ENCODE measurements at places on chromosomes 11 and 22. TPM values are rescaled to one million over a fixed set of nuclear protein-coding genes. Genes with fewer than 3 reads are reported as not detected.
A peak's percentile ranks its signal among the peaks of the same experiment; 100 is the strongest.

DNA sequence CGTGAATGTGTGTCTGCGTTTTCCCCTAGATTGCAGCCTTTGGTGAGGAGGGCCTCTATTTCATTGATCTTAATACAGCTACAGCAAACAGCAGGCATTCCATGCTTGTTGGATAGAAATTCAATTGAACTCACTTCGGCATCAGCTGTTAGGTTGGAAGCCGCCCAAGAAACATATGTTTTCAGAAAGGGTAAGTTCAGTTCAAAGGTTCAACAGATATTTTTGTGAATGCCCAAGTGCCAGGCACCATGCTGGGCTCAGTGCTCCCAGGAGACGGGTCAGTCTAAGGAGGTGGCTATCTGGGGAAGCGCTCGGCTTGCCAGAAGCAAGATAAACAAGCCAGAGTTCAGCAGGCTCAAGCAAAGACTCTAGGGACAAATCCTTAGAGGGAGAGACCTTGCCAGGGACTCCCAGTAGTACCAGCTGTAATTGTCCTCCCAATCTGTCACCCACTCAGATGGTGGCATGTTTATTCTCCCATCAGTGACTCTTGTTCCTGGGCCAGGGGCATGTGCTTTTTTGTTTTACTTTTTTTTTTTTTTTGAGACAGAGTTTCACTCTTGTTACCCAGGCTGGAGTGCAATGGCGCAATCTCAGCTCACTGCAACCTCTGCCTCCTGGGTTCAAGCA, 64.5 kb upstream of the LARGE1 start:
- no peaks in the 10 kb centered on the region for H3K4me1 ChIP-seq
- H3K4me3 ChIP-seq = no peak overlapping the region
- no peak overlapping the region for H3K27ac ChIP-seq
- no peaks in the 10 kb centered on the region for H3K36me3 ChIP-seq

- peaks cover 15% of the 10 kb centered on the region for H3K36me3 ChIP-seq
- H3K4me1 ChIP-seq = peaks cover 17% of the 10 kb centered on the region
- DNase-seq = no peak
- no peak overlapping the region for H3K27ac ChIP-seq
Observed at GRCh38 chr11:10095412-10096208, 198.4 kb downstream of the SBF2 start.

DNA sequence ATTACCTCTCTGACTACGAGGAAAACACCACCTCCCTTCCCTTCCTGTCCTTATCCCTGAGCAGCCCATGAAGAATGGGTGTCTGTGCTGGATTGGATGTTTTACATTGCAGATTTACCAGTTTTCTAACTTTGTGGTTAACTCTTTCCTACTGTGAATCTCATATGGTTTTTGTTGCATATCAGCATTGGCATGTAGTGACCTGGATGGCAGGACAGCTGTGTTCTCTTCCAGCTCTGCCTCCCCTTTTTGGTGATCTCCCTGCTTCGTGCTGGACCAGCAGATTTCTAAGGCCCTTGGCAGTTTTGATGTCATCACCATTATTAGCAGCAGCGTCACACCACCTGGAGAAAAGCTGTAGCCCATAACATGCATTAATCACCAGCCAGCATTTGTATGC, 26.7 kb downstream of the OR6Q1 start:
- no peaks in the 10 kb centered on the region for H3K4me1 ChIP-seq
- no peak for DNase-seq
- no peak overlapping the region for H3K4me3 ChIP-seq
- peaks cover 2% of the 10 kb centered on the region for H3K27me3 ChIP-seq

DNA sequence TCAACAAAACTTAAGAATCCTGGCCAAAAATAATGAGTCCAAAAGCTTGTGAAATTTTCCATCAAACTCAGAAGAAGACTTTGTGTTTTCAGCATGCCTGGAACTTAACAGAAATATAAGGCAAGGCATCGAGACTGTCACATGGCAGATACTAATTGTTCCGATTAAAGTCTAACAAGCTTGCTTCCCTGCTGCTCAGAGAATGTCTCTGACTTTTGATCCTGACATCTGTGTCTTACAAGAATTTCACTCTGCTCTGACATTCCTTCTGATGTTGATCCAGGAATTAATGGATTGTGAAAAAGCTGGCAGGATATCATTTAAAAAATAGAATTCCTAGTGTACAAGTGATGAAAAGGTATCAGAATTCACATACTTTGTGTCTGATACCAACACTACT, 170.2 kb downstream of the DCDC1 start:
- H3K27me3 ChIP-seq = peaks cover 10% of the 10 kb centered on the region
- no peaks in the 10 kb centered on the region for H3K4me1 ChIP-seq
- no peak overlapping the region for H3K4me3 ChIP-seq

DNA sequence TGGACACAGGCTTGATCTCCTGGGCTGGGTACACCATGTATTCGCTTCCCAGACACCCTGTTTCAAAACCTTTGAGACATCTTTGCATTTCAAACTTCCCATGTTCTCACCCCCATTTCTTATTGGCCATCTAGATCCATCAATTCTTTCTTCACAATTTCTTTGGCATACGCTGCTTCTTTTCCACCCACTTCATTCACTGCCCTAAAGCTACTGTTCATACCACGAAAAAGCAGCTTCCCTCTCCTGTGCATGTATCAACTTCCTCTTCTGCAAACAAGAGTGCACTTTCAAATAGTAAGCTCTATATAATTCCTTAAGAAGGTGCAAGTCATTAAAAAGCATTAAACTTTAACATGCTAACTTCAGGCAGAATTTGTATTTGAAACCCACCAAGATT, 21.4 kb downstream of the UVRAG start:
- H3K36me3 ChIP-seq = peaks cover 28% of the 10 kb centered on the region
- H3K27me3 ChIP-seq = no peaks in the 10 kb centered on the region
- H3K4me1 ChIP-seq = peaks cover 35% of the 10 kb centered on the region
- H3K4me3 ChIP-seq = no peak overlapping the region
- peak overlapping the region; percentile 17 for H3K27ac ChIP-seq

DNA sequence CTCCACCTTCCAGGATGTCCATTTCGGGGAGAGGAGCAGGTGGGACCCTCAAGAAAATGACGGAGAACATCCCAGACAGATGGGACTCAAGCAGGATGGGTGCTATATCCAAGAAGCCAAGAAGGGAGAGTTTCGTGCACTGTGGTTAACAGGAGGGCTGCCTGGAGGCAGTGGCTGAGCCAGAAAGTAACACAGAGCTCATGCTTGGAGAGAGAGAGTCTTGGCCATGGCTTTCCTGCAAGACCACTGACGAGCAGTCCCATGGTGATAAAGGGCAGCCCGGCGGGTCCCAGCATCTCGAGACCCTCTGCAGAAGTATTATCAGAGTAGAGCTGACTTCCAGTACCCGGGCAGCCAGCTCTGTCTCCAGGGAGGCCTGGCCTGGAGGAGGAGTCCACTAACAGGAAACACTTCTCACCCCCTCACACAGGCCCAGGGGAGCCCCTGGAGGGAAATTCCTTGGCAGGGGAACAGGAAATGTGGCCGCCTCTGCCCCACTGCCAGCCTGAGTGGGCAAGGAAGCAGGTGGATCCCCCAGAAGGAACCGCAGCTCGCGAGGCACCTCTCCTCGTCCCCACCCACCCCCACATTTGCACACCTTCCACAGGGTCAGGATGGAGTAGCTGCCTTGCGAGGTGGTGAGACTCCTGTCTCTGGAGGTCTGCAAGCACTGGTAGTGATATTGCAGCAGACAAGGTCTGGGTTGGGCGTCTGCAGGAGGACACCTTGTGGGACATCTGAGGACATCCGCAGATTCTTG, 32.2 kb downstream of the CYTH4 start:
- H3K4me3 ChIP-seq = peak overlapping the region; percentile 30
- DNase-seq = peak; percentile 38
- H3K27ac ChIP-seq = peak overlapping the region; percentile 84
- H3K36me3 ChIP-seq = no peaks in the 10 kb centered on the region
- peaks cover 78% of the 10 kb centered on the region for H3K4me1 ChIP-seq
- no peaks in the 10 kb centered on the region for H3K27me3 ChIP-seq

GRCh38 chr11:110029714-110030113, 63.5 kb upstream of the ZC3H12C start:
- DNase-seq = no peak
- no peak overlapping the region for H3K4me3 ChIP-seq
- no peaks in the 10 kb centered on the region for H3K36me3 ChIP-seq
- H3K4me1 ChIP-seq = no peaks in the 10 kb centered on the region

- H3K36me3 ChIP-seq = no peaks in the 10 kb centered on the region
- H3K27ac ChIP-seq = no peak overlapping the region
Observed at GRCh38 chr11:67007126-67007525, 15.8 kb upstream of the SYT12 start.

DNA sequence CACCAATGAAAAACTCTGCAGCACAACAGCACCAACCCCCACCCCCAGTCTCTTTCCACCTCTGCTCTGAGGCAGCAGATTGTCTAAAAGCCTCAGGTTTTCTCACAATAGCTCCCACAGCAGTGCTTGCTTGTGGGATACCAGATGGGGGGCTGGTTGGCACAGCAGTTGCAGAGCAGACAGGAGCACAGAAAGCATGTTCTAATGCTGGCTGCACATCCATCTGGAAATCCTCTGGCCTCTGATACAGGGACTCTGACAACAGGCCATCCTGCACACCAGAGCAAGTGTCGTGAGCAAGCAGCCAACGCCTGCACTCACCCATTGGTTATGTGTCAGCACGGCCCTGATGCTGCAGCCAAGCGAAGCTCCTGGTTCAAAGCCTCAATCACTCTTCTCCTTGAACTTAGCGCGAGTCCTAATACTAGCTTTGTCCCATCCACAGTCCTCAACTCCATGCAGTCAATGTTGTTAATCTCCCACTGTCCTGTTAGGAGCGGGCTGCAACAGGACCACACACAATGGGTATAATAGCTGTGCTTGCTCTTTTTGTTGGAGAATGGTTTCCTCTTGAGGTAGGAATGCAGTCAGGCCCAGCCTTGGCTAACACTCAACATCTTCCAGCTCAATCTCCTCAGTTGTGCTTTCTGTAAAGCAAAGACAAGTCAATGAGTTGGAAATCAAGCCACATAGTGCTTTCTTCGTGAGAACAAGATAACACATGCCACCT, 30.3 kb downstream of the VSTM5 start:
- no peak overlapping the region for H3K27ac ChIP-seq
- no peaks in the 10 kb centered on the region for H3K36me3 ChIP-seq
- no peak overlapping the region for H3K4me3 ChIP-seq
- H3K4me1 ChIP-seq = no peaks in the 10 kb centered on the region

The CENPM gene
- total RNA-seq = 3.6 TPM

The MOGAT2 gene
- total RNA-seq = not detected

The FREY1 gene
- total RNA-seq = 3.4 TPM

The ZBTB16 gene
- total RNA-seq = 2.5 TPM

The SCUBE1 gene
- not detected for total RNA-seq

The SLC29A2 gene
- total RNA-seq = 12.9 TPM
